ENCODE measurements at places on chromosomes 7 and 10. TPM values are rescaled to one million over a fixed set of nuclear protein-coding genes. Genes with fewer than 3 reads are reported as not detected.
A peak's percentile ranks its signal among the peaks of the same experiment; 100 is the strongest.

The CPA2 gene
- total RNA-seq = 0.26 TPM

- H3K4me1 ChIP-seq = no peaks in the 10 kb centered on the region
- no peaks in the 10 kb centered on the region for H3K27me3 ChIP-seq
- H3K4me3 ChIP-seq = no peak overlapping the region
- H3K36me3 ChIP-seq = no peaks in the 10 kb centered on the region
- no peak for DNase-seq
Measured at GRCh38 chr7:30525429-30525828, 20.8 kb upstream of the GGCT start.

The DRGX gene
- not detected for total RNA-seq

The KCP gene
- total RNA-seq = not detected

DNA sequence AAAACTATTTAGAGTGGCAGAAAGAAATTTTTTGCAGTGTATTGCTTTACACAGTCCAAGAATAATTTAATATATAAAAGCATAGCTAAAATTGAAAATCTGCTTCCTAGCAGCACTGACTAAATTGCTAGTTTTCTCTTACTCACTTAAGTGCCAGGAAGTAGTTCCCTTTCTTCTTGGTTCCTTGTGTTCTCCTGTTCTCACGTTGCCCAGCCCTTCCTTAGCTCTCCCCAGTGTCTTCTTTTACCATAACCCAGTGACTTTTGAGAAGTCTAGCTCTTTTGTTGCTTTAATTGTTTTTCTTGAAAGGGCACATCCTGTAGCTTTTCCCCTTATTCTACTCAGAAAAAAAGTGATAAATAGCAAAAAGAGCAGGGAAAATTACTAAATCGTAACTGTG, 215.5 kb downstream of the THSD7A start:
- peak; percentile 18 for DNase-seq
- H3K4me3 ChIP-seq = no peak overlapping the region
- no peak overlapping the region for H3K27ac ChIP-seq

DNA sequence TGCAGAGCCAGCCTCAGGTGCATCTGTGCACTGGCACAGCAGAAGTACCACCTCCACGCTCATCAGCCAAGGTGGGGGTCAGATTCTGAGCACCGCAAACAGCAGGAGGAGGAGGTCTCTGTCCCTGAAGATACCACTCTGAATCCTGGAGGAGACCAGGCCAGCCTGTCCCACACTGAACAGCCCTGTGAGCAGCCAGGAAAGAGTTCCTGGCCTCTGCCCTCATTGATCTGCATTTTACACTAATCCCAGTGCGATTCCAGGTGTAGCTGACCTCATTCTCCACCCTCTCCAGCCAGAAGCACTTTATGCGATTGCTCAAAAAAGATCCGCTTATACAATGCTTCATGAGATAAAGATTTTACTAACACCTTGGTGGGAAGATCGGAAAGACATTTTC, 99.1 kb upstream of the CACUL1 start:
- H3K27ac ChIP-seq = no peak overlapping the region
- H3K27me3 ChIP-seq = peaks cover 4% of the 10 kb centered on the region
- no peak for DNase-seq
- no peaks in the 10 kb centered on the region for H3K4me1 ChIP-seq

GRCh38 chr10:94013331-94013760, 19.6 kb downstream of the PLCE1 start:
- no peaks in the 10 kb centered on the region for H3K27me3 ChIP-seq
- DNase-seq = no peak
- H3K4me3 ChIP-seq = no peak overlapping the region
- H3K36me3 ChIP-seq = no peaks in the 10 kb centered on the region
- no peak overlapping the region for H3K27ac ChIP-seq

The GIMAP4 gene
- total RNA-seq = not detected

- no peaks in the 10 kb centered on the region for H3K27me3 ChIP-seq
- no peaks in the 10 kb centered on the region for H3K4me1 ChIP-seq
- peak overlapping the region; percentile 30 for H3K4me3 ChIP-seq
- DNase-seq = peak; percentile 31
Measured at GRCh38 chr7:98210513-98211220, 572 bp upstream of the BHLHA15 start.

GRCh38 chr7:66376264-66376945, 171.3 kb downstream of the TPST1 start:
- H3K4me3 ChIP-seq = no peak overlapping the region
- H3K36me3 ChIP-seq = no peaks in the 10 kb centered on the region
- DNase-seq = no peak
- no peaks in the 10 kb centered on the region for H3K27me3 ChIP-seq
- no peaks in the 10 kb centered on the region for H3K4me1 ChIP-seq

GRCh38 chr7:44347546-44348114, 22.2 kb upstream of the CAMK2B start:
- H3K36me3 ChIP-seq = no peaks in the 10 kb centered on the region
- H3K4me3 ChIP-seq = no peak overlapping the region

The CUBN gene
- 1.9 TPM for total RNA-seq

DNA sequence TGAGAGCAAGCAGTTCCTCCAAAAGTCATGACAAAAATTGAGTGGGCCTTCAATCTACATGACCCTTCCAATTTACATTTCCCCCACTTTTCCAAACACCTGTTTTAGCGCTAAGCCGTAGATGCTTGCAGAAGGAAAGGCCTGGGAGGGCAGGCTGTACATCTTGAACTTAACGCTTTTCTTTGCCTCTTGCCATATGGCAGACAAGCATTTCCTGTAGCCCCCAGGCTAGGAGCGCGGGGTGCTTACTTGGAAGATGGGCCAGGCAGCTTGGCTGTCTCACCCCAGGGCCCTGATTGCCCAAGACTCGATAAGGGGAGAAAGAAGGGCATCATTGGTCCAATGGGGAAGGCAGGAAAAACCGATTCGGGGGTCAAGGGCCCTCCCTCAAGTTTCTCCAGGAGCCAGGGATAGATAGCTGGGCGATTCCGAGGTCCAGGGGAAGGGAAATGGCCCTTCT, 1.8 kb downstream of the HOXA10 start:
- peaks cover 7% of the 10 kb centered on the region for H3K4me1 ChIP-seq
- no peaks in the 10 kb centered on the region for H3K36me3 ChIP-seq
- peaks cover 85% of the 10 kb centered on the region for H3K27me3 ChIP-seq
- H3K4me3 ChIP-seq = no peak overlapping the region

DNA sequence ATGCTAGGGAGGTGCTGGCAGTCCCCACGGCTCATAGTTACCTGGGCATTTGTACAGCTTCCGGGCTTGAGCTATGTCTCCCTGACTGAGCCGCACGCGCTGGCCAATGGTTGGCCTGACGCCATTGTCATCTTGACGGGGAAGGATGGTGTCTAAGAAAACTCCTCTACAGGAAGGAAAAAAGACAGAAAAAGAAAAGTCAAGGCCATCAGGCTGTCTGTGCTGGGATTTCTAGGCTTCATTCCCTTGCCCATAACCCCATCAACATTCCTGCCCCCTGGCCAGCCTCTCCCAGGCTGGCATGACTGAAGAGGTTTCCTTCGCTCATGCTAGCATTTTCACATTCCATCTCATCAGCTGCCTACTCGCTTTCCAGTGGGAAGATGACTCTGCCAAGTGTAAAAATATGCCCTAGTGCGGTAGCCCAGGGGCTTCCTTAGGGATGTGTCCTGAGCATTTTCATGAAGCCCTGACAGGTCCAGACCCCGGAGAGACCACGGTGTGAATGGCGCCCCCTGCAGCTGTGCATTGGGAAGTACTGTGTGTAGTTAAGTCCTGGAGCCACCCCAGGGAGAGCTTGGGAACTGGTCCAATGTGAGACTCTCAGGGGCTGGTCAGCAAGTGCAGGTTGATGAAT, 54.5 kb upstream of the OPALIN start:
- H3K27ac ChIP-seq = no peak overlapping the region
- no peaks in the 10 kb centered on the region for H3K36me3 ChIP-seq
- H3K4me3 ChIP-seq = no peak overlapping the region
- H3K4me1 ChIP-seq = peaks cover 5% of the 10 kb centered on the region
- DNase-seq = no peak

DNA sequence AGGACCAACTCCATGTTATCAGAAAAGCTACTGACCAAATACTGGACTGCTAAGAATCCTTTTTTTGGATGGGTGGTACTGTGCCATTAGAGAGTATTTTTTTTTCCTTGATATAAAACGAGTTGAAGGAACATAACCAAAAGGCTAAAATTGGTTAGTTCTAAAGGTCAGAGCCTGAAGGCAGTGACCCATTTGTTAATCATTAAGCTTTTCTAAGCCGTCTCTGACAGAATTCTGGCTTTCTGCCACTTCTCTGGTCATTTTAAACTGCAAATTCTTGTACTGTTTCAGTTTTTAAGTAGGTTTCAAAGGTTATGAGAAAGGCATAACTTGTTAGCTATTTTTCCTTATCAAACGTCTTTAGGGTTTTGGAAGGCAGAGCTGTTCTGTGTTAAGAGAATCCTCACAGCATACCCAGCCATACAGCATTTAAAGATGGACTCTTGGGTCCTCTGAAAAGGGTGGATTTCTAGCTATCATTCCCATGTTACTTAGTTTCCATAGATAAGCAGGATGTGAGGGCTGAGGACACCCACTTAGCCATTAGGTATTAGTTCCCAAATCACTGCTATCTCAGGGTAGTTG, 196.8 kb downstream of the RNLS start:
- peaks cover 14% of the 10 kb centered on the region for H3K4me1 ChIP-seq
- no peak for DNase-seq
- no peak overlapping the region for H3K27ac ChIP-seq
- H3K4me3 ChIP-seq = no peak overlapping the region

DNA sequence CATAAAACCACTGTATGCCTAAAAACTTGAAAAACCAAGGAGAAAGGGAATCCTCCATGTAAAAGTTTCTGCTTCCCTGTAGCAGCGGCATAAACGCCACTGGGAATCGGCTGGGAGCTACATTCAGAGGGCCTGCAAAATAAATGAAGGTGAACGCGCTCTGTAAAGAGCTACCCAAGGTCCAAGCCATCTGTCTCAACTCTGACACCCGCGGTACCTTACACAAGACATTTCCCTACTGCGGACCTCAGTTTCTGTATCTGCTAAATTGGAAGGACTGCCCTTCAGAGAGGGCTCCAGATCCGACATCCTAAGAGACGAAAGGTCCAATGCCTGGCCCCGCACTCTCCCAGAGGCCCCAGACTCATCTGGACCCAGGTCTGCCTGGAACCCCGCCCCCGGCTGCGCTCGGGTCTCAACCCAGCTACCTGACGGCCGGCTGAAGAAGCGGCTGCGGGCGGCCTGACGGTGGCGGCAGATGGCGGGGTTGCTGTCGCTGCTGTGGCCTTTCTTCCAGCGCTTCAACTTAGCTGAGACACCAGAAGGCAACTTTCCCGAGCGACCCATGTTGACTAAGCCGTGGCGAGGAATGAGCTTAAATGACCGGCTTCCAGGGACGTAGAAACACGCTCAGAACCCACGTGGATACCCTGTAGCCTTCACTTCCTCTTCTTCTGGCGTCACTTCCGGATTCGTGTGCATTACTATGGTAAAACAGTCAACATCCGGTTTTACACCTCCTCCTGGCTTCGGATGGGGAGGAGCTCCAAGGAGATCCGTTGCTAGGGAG, at the start of gene RRP12:
Gene RRP12, minus strand, starts transcription at position 676 of the 790 bp plus-strand sequence. Its CDS starts 109 bp downstream, at position 567.
- peak within 1 kb of the TSS; percentile 99 for H3K4me3 ChIP-seq
- H3K27ac ChIP-seq = peak within 1 kb of the TSS; percentile 86
- DNase-seq = peak; percentile 99
- H3K36me3 ChIP-seq = peaks cover 12% of the 10 kb centered on the region

The SFMBT2 gene
- total RNA-seq = 11.8 TPM

GRCh38 chr7:5638994-5639393, 142.5 kb downstream of the RNF216 start:
- H3K36me3 ChIP-seq = peaks cover 16% of the 10 kb centered on the region
- no peak overlapping the region for H3K27ac ChIP-seq
- DNase-seq = no peak
- H3K27me3 ChIP-seq = no peaks in the 10 kb centered on the region
- peaks cover 41% of the 10 kb centered on the region for H3K4me1 ChIP-seq

DNA sequence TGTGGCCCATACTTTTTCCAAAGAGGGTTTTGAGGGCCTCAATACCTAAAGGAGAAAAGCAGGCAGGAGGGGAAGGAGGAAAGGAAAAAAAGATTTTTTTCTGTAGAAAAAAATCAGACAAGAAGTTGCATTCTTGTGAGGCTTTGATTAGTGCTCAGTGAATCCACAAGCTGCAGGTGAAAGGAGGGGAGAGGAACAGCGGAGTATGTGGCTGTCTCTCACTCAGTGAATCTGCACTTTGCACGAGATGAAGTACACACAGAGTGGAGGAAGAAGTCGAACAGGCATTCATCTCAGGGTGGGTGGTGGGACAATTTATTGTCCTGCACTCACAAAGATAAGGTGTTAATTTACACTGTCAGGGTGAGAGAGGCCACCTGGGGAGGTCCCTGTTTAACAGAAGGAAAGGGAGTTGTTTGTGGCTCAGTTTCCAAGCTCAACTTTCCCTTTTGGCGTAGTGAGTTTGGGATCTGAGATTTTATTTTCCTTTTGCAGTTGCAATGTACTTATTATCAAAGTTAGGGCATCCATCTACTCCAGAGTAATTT, 49.0 kb upstream of the VIPR2 start:
- no peak for DNase-seq
- no peaks in the 10 kb centered on the region for H3K36me3 ChIP-seq
- no peak overlapping the region for H3K4me3 ChIP-seq

- H3K4me1 ChIP-seq = no peaks in the 10 kb centered on the region
- no peaks in the 10 kb centered on the region for H3K36me3 ChIP-seq
- no peak overlapping the region for H3K4me3 ChIP-seq
- H3K27ac ChIP-seq = no peak overlapping the region
- no peaks in the 10 kb centered on the region for H3K27me3 ChIP-seq
Measured at GRCh38 chr10:17622061-17622460, 4.9 kb upstream of the HACD1 start.

The SEC61A2 gene
- 17.2 TPM for total RNA-seq

DNA sequence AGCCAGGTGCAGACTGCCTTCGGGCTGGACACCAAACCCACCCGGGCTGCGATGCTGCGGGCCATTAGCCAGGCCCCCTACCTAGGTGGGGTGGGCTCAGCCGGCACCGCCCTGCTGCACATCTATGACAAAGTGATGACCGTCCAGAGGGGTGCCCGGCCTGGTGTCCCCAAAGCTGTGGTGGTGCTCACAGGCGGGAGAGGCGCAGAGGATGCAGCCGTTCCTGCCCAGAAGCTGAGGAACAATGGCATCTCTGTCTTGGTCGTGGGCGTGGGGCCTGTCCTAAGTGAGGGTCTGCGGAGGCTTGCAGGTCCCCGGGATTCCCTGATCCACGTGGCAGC, 50.0 kb downstream of the VWA2 start:
- no peak overlapping the region for H3K4me3 ChIP-seq
- no peak for DNase-seq
- no peaks in the 10 kb centered on the region for H3K36me3 ChIP-seq
- H3K4me1 ChIP-seq = no peaks in the 10 kb centered on the region

The AUTS2 gene
- 44.3 TPM for total RNA-seq

The IDI2 gene
- total RNA-seq = not detected

GRCh38 chr10:12214763-12215218, 18.8 kb downstream of the CDC123 start:
- DNase-seq = peak; percentile 82
- H3K27ac ChIP-seq = peak overlapping the region; percentile 80
- H3K36me3 ChIP-seq = peaks cover 53% of the 10 kb centered on the region
- peaks cover 54% of the 10 kb centered on the region for H3K4me1 ChIP-seq

- peaks cover 4% of the 10 kb centered on the region for H3K36me3 ChIP-seq
- peaks cover 73% of the 10 kb centered on the region for H3K4me1 ChIP-seq
- no peak overlapping the region for H3K4me3 ChIP-seq
- peak overlapping the region; percentile 84 for H3K27ac ChIP-seq
- DNase-seq = peak; percentile 90
- no peaks in the 10 kb centered on the region for H3K27me3 ChIP-seq
Measured at GRCh38 chr7:34070511-34071323, 165.4 kb downstream of the BMPER start.

The CRTAC1 gene
- total RNA-seq = not detected

- no peak overlapping the region for H3K27ac ChIP-seq
- H3K36me3 ChIP-seq = no peaks in the 10 kb centered on the region
- H3K4me3 ChIP-seq = no peak overlapping the region
- H3K4me1 ChIP-seq = no peaks in the 10 kb centered on the region
Measured at GRCh38 chr10:6607182-6607581, 27.1 kb upstream of the PRKCQ start.
